Effector CD4-positive, alpha-beta T cell (primary cell): ENCODE measurements at places on chromosomes 12 and 14.

- no peak for DNase-seq
Observed at GRCh38 chr12:71107936-71108335, 49.9 kb downstream of the TSPAN8 start.

DNA sequence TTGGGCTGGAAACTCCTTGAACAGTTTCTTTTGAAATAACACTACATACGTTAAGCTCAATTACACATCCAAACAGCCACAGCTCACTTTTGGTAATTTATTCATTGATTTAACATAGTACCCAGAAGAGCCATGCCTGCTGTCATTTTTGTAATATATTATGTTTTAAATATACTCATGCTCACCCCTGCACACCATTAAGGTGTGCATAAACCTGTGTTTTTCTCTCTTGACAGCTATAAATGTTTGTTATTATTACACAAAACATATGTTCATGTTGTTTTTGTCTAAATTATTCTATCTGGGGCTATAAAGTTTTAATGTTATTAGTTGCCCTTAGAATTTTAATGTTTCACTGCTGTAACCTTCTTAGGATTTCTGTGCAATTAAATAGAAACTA is 296.1 kb downstream of the AKAP6 start:
- DNase-seq = no peak

DNA sequence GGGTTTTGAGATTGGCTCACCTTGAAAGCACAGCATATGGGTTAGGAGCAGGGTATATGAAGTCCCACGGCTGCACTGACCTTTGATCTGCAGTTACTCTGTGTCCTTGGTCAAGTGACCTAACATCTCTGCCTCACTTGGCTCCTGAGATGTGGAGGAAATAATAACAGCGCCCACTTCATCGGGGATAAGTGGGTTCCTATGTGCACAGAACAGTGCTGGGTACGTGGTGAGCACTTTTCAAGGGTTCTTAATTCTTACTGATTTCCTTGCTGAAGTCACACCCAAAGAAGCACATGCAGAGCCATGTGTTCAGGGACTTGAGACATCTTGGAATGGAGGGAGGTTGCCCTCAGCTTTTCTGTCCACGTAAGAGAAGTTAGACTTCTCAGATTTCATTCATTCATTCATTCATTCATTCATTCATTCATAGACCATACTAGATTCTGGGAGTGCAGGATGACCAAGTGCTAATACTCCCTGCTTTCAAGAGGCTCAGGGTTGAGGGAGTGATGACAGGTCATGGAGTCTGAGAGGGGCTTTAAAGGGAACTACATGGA is 39.4 kb downstream of the ADGRD1 start:
- DNase-seq = no peak

GRCh38 chr14:21711360-21711961 is 37.8 kb upstream of the OR4E1 start:
- DNase-seq = no peak

GRCh38 chr12:101696251-101697196 is 916 bp upstream of the CHPT1 start:
- no peak for DNase-seq

- DNase-seq = no peak
Observed at GRCh38 chr14:31449136-31449535, 8.2 kb downstream of the DTD2 start.

DNA sequence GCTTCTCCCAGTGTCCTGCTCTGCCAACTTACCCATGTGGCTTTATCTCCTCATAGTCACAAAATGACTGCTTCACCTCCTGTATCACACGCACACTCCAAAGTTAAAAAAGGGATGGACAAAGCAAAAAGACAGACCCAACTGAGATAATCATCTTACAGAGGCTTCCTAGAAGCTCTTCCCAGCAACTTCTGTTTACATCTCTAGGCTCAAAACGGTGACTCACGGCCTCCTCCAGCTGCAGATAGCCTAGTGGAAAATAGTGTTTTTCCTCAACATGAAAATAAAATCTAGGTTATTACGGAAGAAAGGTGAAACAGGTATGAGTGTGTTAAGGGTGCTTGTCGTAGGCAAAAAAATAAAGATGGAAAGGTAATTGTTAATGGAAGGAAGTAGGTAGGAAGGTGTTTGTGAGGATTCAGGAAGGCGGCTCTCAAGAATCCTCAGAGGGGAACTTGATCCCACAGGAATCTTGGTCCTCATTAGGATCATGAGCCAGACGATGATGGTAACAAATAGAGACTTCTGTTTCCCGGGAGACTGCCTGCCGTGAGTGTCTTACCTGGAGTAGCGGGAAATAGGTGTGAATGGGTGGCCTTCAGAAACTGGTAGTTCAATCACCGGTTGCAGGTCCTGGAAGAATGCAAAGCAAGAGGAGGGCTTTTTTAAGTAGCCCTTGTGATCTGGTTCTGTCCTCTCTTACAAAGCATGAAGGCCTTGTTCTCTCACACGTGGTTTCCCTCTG is 487.5 kb upstream of the TMEM132C start:
- DNase-seq = no peak

- DNase-seq = no peak
Observed at GRCh38 chr12:108642269-108642870, 8.7 kb upstream of the SELPLG start.

DNA sequence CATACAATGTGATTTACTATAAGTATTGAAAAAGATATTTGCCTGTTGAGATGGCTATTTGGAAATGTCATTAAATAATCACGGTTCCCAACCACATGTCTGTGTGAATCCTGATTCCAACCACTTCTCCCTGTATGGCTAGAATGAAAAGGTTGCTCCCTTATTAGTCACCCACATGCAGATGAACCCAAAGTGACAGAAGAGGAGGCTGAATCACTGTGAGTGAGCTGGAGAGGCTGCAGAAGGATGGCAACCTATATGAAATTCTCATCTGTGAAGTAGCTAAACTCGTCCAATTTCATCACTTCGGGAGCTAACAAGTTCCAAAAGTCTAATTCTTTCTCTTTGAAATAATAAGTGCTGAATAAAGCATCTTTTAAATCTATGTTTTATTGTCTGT is 300.5 kb downstream of the PRKD1 start:
- DNase-seq = no peak

DNA sequence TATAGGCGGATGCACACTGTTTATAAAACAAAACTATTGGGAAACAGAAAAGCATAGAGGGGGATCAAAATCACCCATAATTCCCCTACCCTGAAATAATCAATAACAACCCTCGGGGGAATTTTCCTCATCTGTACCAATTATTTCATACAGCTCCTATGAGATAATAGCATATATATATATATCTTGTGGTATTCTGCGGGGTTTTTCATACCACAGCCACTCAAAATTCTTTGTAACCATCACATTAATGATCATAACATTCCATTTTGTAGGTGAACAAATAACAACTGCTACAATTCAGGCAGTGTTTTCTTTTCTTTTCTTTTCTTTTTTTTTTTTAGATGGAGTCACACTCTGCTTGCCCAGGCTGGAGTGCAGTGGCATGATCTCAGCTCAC is 35.3 kb downstream of the P2RX7 start:
- DNase-seq = no peak

DNA sequence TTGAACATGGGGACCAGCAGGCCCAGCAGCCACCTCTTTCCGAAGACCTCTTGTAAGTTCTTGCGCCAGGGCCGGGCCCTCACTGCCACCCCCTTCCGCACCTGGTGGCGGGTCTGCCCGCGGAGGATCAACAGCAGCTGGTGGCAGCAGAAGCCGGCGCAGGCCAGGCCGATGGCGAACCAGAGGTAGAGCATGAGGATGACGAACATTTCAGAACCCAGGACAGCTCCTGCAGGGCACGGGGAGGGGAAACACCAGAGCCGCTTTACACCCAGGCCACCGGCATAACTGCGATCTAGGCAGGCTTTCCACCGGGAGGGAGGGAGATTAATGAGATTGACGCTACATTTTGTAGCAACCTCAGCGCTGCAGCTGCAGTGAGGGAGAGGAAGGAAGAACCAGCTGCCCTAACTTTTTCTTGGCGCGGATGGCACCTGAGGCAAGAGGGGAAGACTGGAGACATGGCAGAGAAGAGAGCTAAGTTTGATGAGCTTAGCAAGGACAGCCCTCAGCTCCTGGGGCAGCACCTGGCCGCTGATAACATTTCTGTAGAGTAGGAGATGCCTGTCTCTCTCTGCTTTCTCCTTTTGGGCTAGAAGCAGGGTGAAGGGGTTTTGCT is 7.8 kb downstream of the ZDHHC22 start:
- DNase-seq = peak; percentile 48

DNA sequence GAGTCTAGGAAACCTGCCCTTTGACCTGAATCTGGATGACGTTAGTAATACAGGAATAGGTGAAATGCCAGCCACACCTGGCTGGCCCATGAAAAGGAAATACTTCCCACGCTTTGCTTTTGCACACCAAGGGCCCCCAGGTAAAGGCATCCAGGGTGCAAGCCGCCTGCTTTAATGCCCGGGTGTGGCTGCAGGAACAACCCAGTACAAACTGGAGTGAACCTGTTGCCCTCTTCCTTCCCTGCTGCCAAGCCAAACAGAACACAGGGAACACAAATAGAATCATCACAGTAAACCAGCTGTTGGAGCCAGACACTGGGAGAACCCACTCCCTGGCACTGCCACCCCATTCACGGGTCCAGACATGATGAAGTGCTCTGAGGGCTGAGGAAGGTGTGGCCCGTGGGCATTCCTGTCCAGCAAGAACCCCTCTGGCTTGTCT is 24.2 kb upstream of the FOS start:
- DNase-seq = no peak

DNA sequence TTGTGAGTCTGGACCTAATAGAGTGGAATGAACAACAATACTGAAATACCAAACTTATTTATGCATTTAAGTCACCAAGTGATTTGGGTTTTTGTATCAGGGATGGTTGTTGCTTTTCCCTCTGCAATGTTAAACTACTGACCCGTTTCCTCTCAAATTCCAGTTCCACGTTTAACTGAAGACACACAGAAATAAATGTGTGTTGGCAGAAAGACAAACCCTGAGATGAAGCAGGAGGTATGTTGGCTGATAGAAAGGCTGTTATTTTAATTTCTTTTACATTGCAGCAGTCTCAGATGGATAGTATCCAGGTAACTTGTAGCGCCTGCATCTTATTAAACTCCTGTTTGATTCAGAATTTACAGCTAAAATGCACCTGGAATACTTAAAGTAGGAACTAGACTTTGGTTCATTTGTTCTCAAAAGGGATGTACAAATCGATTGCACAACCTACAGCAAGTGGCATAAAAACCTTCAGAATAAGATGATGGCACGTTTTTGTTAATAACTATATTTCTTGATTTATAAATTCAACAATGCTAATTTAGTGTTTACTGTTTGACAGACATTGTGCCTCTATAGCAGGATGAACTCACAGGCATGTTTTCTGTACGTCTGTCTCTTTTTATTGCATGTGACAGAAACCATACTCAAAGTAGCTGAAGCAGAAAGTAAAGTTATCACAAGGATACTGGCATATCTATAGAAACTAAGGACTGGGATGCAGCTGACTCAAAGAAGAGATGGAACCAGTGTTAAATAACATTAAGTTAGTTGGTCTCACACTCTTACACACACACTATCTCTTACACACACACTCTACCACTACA is 405.7 kb downstream of the ZFP36L1 start:
- no peak for DNase-seq

DNA sequence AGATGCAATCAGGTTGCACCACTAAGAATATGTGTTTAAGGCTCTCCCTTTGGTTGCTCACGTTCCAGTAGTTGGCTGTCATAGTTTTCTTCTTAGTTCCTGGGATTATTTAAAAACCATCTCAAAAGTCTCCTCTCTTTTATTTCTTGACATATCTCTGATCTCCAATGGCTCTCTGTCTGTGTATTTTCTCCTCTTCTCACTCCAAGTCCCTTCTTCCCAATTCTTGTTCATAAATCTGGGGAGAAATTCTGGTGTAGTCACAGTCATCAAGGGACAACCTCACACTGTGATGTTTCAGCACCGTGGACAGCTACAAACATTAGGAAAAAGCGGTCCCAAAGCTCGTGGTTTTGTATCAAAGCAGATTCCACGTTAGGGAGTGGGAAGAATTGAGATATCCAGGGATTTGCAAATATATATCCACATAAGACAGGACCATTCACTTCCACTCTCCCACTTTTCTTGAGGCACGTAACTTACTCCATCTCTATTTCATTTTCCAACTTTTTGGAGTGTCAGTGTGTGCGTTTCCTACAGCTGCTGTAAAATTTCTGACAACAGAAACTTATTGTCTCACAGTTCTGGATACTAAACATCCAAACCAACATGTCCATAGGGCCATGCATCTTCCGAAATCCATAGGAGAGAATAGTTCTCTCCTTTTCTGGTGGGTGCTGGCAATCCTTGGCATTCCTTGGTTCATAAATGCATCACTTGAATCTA is 80.6 kb upstream of the TMEM233 start:
- DNase-seq = no peak

GRCh38 chr12:132444283-132444682 is 45.7 kb upstream of the FBRSL1 start:
- DNase-seq = no peak

DNA sequence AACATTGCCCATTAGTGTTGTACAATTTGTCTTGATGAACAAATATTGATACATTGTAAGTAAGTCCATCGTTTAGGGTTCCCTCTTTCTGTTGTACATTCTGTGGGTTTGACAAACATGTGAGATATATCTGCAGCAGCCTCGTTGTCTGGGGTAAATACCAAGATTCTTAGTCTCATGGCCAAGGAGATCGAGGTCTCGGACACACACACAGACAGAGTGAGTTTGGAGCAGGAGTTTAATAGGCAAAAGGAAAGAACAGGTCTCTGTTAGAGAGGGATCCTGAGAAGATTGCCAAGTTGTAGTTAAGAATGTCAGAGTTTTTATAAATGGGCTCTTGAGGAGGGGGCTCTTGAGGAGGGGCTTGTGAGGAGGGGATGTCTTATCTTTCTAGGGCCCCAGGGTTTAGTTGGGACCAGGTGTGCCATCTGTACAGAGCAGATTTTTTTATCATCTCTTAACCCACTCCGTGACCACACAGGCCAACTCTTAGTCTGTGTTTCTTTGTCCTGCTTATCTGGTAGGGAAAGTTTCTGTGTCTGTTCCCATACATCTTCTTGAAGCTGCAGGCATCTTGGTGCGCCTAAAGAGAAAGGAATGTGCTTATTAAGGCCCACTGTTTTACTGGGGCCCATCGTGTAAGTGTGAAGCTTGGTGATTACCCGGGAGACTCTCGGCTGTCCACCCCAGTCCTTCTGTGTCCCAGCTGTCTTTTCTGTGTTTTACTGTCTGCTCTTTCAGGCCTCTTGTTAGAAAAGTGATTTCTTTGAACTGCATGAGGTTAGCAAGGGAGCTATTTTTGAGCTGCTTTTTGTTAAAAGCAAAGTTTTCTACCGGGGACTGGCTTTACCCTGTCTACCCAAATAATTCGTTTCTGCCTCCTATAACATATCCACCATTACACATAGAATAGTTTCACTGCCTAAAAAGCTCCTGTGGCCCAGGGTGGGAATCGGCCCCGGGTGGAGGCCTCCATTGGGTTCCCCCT is 22.4 kb upstream of the CLEC2D start:
- no peak for DNase-seq

DNA sequence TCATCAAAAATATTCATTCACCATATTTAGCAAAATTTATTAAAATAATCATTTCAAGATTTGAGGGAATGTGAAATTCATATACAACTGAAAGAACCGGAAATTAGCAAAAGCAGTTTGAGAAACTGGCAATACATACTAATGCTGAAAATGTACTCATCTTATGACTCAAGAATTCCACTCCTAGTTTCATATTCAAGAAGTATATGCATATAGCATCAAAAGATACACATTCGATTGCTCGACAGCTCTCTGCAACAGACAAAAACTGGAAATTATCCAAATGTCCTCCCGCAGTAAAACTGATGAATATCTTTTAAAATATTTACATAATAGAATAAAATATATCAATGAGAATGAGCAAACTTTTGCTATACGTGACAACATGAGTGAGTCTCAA is 189.2 kb upstream of the MGAT4C start:
- DNase-seq = no peak

- no peak for DNase-seq
Observed at GRCh38 chr14:41766772-41767171, 160.1 kb downstream of the LRFN5 start.
